ENCODE measurements at places on chromosomes 7 and 10.

DNA sequence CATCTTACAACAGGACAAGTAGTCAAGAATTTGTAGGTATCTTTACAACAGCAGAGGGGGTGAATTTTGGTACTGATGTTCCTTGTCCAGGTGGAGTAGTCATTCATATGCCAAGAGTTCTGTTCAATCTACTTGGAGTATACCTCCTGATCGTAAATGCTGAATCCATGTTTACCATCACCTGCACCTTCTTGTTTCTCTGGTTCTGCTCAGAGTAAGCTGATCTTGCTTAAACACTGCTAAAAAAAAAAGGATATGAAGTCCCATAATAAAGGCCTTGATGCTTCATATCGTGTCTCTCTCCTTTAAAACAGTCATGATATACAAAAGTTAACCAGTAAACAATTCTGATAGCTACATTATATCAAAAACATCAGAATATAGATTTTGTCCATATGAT is 45.3 kb upstream of the FOXP2 start:
- DNase-seq = no peak

- no peak for DNase-seq
Observed at GRCh38 chr10:89175816-89176215, 31.3 kb downstream of the CH25H start.

GRCh38 chr7:157033483-157034473 is 23.3 kb upstream of the MNX1 start:
- no peak for DNase-seq

DNA sequence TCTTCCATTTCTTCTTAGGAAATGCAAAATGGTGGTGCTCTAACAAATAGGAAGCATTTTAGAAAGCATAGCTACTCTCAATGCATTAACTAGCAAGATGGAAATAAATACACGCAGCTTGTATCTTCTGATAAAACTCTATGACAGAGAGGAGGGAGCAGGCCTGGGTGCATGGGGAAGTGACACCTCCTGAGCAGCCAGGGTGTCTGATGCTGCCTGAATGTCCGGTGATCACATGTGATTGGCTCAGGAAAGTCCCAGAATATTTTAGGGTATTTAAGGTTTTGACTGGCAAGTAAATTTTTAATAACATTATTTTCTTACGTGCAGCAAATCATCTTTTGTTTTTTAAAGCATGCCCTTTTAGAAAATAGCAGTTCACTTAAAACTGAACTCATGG is 261.0 kb upstream of the KLF6 start:
- DNase-seq = no peak

GRCh38 chr7:116588225-116588624 is 63.4 kb downstream of the CAV1 start:
- DNase-seq = no peak

GRCh38 chr7:94231305-94231704 is 163.4 kb upstream of the COL1A2 start:
- DNase-seq = no peak

GRCh38 chr10:352476-353235 is 217.4 kb downstream of the ZMYND11 start:
- no peak for DNase-seq

GRCh38 chr7:55349121-55349520 is 16.0 kb upstream of the LANCL2 start:
- no peak for DNase-seq

GRCh38 chr10:6161921-6162320 is 40.8 kb upstream of the PFKFB3 start:
- DNase-seq = no peak

GRCh38 chr7:47591655-47592572 is 10.0 kb upstream of the TNS3 start:
- DNase-seq = no peak

DNA sequence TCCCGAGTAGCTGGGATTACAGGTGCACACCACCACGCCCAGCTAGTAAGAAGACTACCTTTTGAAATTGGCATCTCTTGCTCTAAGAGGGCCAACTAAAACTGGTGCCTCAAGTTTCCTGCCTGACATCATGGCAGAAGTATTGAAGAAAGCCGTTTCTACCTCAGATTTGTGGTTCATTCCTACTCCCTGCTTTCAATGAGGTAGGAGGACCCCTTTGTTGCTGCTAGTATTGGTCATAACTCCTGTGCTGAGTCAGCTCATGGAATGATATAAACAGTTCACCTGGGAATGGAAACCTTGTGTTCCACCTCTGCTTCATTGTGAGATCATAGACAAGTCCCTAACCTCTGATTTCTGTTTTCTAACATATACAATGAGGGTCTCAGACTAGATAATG is 82.8 kb downstream of the CDK6 start:
- DNase-seq = no peak
